Heart left ventricle (tissue), 16 donors: ENCODE measurements at places on chromosomes 2 and 18.

GRCh38 chr2:222875482-222875881 lies 14.6 kb downstream of the ACSL3 start:
- no peak for DNase-seq

- no peak for DNase-seq
Observed at GRCh38 chr2:238387332-238387731, 39.4 kb upstream of the ASB1 start.

- DNase-seq: no peak
Observed at GRCh38 chr2:44715671-44716081, 225.8 kb upstream of the SIX3 start.

DNA sequence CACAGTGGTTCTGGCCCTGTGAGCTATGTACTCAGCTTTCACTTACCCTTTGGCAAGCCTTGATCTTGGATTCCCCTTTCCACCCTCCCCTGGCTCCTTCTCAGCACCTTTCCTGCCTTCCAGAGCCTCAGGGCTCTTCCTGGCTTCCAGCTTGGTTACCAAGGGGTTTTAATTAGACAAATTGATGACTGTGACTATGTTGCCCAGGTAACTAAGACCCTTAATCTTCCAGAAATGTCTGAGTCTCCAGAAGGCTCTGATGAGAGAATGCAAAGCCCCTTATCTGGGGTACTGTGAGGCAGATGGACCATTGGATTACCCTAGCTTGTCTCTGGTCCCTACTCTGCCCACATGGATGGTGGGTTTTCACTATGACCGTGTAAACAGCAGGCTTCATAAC lies 174.2 kb downstream of the LOXHD1 start:
- DNase-seq: no peak

DNA sequence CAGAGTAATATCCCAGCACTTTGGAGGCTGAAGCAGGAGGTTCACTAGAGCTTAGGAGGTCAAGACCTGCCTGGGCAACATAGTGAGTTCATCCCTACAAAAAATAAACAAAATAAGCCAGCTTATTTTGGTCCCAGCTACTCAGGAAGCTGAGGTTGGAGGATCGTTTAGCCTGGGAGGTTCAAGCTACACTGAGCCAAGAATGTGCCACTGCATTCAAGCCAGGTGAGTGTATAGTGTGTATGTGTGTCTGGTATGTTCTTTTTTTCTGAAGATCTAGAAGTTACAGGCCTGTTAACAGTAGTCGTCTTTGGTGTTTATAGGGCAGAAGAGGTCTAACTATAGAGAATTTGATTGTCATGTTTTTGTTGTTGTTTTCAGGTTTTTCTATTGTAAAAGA lies 40.2 kb downstream of the ZC3H15 start:
- DNase-seq: no peak

DNA sequence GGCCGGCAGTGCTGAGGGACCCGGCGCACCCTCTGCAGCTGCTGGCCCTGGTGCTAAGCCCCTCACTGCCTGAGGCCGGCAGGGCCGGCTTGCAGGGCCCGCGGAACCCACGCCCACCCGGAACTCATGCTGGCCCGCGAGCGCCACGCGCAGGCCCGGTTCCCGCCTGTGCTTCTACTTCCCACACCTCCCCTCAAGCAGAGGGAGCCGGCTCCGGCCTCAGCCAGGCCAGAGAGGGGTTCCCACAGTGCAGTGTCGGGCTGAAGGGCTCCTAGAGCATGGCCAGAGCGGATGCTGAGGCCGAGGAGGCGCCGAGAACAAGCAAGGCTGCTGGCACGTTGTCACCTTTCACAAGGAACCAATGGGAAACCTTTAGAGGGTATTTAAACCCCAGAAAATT lies 36.8 kb upstream of the ZNF532 start:
- DNase-seq: no peak

GRCh38 chr2:74501335-74502071 lies 2.1 kb upstream of the LBX2 start:
- DNase-seq: no peak

- DNase-seq: no peak
Observed at GRCh38 chr2:231886071-231886681, 40.0 kb downstream of the NPPC start.

- no peak for DNase-seq
Observed at GRCh38 chr18:63741769-63742168, 33.4 kb upstream of the SERPINB7 start.

DNA sequence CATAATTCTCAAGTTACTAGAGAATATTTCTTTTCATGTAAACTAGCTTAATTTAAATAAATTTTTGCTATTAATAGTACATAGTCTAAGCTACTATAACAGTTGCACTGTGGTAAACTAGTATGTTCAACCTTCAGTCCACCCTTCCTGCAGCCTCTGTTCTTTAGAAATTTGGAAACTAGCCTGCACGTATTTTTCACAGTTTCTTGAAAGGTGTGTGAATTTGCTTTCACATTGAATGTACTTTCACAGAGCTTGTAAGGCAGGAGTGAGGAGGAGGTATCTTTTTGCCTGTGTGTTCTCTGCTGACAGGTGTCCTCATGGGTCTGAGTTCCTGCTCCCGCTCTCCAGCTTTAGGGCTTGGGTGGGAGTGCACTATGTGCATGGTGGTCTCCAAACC lies 117.5 kb downstream of the ATP9B start:
- no peak for DNase-seq

GRCh38 chr18:66533693-66534092 lies 70.2 kb downstream of the CDH19 start:
- no peak for DNase-seq

DNA sequence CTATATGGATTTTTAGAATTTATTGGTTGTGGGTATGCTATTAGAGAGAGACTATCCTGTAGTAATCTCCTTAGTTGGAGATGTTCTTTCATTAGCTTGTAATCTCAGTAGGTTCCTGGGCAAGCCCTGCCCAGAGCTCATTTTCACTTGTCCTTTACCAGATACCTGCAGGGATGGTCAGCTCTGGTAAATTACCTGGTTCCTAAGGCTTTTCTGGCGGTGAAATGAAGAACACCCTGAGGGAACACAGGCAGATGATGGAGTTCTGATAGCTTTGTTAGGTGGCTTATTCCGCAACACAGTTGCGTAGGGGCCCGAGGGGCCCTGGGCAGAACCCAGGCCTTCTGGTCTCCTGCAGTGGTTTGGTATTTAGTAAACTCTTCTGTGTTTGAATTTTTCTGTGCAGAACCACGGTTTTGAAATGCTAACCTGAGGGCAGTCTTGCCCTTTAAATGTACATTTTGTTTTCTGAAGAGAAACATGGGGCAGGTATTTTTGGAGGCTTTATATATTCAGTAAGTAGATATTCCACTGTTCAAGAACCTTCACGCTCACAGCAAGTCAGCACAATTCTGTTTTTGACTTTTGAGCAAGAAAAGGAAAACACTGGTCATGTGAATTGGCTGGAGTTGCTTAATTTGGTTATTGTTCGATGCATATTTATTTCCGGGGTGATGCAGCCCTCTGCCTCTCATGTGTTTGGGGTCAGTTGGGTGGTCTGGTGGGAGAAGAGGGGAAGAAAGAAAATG lies 22.4 kb downstream of the ZNF532 start:
- DNase-seq: no peak

GRCh38 chr2:108364676-108365297 lies 13.0 kb upstream of the SULT1C4 start:
- DNase-seq: no peak

GRCh38 chr2:46548103-46548486 lies 68.7 kb downstream of the TMEM247 start:
- peak; percentile 59 for DNase-seq

DNA sequence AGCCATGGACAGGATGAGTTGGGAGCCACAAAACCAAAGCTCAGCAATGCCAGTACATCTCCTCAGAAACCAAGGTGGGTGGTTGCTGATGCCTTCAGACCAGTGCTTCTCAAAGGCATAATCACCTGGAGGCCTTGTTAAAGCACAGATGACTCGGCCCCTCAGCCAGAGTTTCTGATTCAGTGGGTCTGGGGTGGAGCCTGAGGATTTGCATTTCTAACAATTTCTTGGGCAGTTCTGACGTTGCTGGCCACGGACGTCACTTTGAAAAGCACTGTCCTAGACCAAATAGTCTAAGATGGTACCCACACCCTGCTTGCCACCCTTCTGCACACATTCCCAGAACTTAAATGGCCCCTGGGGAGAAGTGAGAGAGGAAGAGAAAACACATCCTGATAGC lies 24.1 kb upstream of the CDH2 start:
- no peak for DNase-seq

DNA sequence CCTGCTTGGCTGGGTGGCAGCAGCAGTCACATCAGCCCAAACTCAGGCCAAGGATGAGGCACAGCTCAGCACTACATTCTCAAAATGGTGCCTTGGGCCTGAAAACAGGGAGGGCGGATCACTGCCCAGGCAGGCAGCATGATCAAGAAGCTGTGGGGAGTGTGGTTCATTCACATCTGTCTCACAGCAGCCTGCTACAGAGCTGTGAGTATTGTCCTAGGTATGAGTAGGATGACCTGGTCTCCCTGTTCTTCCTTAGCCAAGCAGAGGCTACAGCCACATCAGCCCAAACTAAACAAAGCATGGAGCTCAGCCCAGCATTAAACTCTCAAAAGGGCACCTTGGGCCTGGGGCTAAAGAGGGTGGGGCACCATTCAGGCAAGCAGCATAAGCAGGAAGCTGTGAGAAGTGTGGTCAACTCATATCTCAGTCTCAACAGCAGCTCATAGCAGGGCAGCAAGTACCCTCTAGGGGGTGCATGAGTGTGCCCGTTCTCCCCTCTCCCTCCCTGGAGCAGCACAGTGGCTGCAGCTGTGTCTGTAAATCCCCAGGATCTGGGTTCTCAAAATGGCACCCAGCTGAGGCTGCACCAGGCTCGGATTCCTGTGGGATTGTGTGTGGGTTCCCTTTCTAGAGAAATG lies 139.6 kb downstream of the TRABD2A start:
- no peak for DNase-seq

GRCh38 chr2:8086796-8087479 lies 594.9 kb upstream of the ID2 start:
- DNase-seq: no peak

DNA sequence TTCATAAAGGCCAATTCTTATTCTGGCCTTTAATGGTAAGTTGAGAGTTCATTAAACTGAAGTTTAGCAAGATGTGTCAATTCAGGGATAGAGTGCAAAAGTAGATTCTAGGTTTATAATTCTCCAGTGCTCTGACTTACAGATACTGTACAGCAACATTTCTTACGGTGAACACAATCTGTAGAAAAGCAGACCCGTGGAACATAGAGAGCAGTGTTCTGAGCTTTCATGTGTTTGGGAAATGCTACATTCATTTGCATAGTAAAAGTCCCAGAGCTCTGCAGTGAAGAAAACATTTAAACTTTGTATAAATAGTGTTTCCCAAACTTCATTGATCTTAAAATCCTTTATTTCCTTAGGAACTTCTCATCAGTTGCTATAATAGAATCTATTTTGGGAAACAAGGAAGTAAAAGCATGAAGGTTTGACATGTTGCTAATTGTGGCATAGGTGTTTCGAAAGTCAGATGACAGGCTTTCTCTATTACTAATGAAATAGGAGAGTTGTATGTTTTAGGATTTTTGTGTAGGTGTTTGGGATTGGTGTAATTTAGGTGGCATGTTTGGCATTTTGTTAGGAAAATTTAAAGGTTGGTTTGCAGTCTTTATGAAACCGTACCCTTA lies 138.2 kb downstream of the ASXL3 start:
- DNase-seq: no peak

DNA sequence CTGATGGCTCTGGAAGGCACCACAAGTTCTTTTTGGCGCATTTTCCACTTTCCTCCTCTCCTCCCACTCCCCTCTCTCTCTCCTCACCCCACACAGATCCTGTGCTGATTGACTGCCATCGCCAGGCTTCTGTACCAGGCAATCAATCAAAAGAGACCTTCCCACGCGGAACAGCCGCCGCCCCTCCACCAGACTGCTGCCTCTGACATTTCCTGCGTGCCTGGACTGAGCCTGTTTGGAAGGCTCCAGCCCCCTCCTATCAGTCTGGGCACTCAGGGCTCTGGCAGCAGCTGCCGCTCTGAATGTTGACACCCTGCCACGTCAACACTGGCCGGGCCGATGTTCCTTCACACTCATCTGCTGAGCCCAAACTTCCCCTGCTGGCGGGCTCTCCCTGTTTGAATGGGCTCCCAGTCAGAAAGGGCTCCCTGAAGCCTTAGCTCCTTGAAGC lies 467.7 kb downstream of the EPHA4 start:
- peak; percentile 86 for DNase-seq

DNA sequence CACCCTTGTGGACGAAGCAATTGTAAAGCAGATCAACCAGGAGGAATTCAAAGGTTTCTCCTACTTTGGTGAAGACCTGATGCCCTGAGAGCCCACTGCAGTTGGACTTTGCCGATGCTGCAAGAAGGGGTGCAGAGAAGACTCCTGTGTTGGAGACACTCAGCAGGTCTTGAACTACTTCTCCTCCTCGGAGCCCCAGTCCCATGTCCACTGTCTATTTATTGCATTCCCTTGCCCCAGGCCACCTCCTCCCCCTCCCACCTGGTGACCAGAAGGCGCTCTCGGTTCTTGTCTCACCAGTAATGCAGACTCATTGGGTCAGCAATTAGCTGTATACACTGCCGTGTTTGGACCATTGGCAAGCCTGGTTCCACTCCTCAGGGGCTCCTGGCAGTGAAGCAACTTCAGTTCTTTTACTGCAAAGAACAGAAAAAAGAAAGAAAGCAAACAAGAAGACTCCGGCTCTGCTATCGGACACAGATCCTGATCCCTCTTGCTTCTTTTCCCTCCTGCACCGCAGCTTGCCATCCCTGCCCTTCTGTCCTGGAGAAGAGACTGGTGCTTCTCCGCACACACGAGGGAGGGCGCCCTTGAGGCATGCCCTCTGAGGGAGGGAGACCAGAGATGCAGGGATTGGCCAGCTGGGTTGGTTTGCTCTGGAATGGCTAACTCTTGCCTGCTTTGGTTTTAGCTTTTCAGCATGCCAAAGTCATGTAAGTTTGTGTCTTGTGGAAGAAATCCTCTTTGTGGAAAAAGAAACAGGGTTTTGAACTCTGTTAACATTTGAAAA lies 112.2 kb upstream of the EPAS1 start:
- no peak for DNase-seq

DNA sequence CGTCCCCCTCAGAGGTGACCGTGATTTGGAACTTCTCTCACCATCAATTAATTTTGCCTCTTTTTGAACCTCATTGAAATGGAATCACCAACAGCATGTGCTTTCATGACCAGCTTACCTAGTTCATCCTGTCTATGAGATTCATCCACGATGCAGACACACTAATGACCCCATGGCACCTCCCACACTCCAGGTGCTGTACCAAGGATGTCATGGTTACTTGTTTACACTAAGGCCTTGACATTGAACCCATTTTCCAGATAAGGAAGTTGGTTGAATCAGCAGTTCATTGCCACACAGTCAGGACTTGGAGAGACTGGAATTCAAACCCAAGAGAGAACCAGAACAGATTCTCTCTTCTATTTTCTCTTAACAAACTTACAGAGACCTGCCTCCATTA lies 139.0 kb downstream of the ZFP36L2 start:
- no peak for DNase-seq

- DNase-seq: no peak
Observed at GRCh38 chr2:169561364-169561763, 12.3 kb downstream of the FASTKD1 start.

DNA sequence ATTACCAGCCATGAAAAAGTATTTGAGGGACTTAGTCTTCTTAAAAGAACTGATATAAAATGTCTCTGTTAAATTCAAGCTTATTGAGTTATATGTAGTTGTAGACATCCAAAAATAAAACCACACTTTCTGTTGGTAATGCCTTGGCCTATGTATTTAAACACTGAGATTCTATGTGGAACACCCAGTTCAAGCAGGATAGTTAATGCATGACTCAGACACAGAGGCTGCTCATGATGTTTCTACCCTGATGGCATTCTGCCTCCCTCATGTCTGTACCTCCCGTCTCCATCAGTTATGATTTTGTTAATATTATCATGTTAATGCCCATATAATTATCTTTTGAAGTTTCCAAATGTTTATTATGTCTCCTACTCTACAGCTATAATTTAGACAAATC lies 164.5 kb downstream of the XIRP2 start:
- DNase-seq: no peak
